Esophagus squamous epithelium (tissue), 5 donors: ENCODE measurements at places on chromosomes 13 and 19. TPM values are rescaled to one million over a fixed set of nuclear protein-coding genes. Genes with fewer than 3 reads are reported as not detected.

DNA sequence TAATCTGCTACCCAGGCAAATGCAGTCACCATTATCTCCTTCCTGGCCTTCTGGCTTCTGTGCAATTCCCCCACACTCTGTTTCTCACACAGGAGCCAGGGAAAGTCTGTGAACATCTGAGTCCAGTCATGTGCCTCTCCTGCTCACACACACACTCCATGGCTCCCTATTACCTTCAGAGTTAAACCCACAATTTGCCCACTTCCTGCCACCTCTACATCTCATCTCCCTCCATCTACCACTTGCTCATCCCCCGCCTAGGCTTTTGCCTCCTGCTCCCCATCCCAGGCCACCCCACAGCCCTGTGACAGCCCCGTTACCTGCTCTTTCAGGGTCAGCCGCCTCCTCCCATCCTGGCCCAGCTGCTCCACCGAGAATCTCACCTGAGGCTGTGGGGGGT is 13.5 kb downstream of the IL12RB1 start:
- H3K27ac ChIP-seq: no peak overlapping the region
- H3K4me3 ChIP-seq: no peak overlapping the region
- no peaks in the 10 kb centered on the region for H3K27me3 ChIP-seq
- no peaks in the 10 kb centered on the region for H3K4me1 ChIP-seq
- DNase-seq: no peak
- no peaks in the 10 kb centered on the region for H3K36me3 ChIP-seq

DNA sequence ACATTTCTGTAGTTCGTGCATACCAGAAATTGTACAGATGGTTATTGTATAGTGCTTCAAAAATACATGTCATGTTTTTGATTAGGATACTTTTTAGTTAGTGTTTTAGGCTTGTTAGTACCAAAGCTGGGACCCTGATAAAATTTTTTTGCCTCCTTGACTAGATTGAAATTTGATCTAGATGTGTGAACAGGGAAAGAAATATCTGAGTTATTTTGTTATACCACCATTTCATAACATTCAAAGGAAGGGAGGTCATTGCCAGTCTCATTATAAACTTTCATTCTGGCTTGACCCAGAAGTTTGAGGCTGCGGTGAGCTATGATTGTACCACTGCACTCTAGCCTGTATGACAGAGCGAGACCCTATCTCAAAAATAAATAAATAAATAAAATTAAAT is 9.0 kb downstream of the LMO7 start:
- no peaks in the 10 kb centered on the region for H3K27me3 ChIP-seq
- no peaks in the 10 kb centered on the region for H3K36me3 ChIP-seq
- H3K4me3 ChIP-seq: no peak overlapping the region
- H3K27ac ChIP-seq: no peak overlapping the region
- no peak for DNase-seq
- no peaks in the 10 kb centered on the region for H3K4me1 ChIP-seq

- H3K4me1 ChIP-seq: no peaks in the 10 kb centered on the region
- H3K4me3 ChIP-seq: no peak overlapping the region
- no peaks in the 10 kb centered on the region for H3K36me3 ChIP-seq
- H3K27ac ChIP-seq: no peak overlapping the region
Observed at GRCh38 chr13:76868371-76868770, 17.8 kb downstream of the KCTD12 start.

GRCh38 chr13:41543664-41544300 is 86.4 kb downstream of the RGCC start:
- no peaks in the 10 kb centered on the region for H3K27me3 ChIP-seq
- no peaks in the 10 kb centered on the region for H3K36me3 ChIP-seq
- no peak for DNase-seq
- H3K4me3 ChIP-seq: no peak overlapping the region
- H3K4me1 ChIP-seq: peaks cover 44% of the 10 kb centered on the region

DNA sequence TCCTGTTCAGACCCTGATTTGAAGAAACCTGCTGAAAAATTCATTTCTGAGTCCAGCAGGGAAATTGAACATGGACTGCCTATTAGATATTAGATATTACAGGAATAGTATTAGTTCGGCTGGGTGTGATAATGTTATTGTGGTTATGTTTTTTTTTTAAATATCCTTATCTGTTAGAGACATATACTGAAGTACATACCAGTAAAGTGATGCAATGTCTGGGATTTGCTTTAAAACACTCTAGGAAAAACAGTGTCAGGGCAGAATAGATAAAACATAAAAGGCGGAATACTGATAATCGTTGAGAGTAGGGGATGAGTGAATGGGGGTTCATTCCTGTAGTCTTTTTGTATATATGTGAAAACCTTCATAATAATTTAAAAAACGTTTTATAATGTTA is 28.7 kb upstream of the AMER2 start:
- DNase-seq: no peak
- no peaks in the 10 kb centered on the region for H3K4me1 ChIP-seq
- no peaks in the 10 kb centered on the region for H3K36me3 ChIP-seq
- H3K4me3 ChIP-seq: no peak overlapping the region

DNA sequence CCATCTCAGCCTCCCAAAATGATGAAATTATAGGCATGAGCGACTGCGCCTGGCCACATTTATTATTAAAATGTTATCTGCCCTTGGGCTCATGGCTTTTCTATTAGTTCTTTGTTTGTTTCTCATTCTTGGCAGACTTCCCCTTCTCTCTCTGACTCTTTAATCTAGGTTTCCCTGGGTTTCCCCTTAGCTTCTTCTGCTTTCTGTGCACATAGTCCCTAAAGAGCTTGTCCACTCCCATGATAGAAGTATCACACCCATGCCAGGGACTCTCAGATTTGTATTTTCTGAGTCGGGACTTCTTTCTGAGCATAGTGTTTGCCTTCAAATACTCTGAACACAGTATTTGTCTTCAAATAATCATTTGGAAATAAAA is 38.6 kb upstream of the ITM2B start:
- no peaks in the 10 kb centered on the region for H3K36me3 ChIP-seq
- no peak for DNase-seq
- H3K4me3 ChIP-seq: no peak overlapping the region
- no peak overlapping the region for H3K27ac ChIP-seq

DNA sequence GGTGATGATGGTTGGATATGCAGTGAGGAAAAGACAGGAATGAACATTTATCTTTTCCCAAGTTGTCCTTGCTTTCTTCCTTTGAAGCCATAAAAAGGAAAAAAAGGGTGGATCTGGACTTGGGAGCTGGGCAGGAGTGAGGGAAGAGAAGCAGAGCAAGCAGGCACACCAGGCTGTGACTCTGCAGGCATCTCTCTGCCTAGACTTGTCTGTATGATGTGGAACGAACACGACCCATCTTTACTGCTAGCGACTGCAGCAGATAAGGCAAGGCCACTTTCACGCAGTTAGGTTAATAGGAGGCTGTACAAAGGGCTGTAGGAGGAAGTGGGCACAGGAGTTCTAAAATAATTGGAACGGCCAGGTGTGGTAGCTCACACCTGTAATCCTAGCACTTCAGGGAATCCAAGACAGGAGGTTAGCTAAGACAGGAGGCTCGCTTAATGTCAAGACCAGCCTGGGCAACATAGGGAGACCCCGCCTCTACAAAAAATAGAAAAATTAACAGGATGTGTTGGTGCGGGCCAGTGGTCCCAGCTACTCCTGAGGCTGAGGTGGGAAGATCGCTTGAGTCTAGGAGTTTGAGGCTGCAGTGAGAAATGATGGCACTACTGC is 961 bp upstream of the URI1 start:
- H3K27me3 ChIP-seq: no peaks in the 10 kb centered on the region
- H3K4me3 ChIP-seq: no peak overlapping the region
- no peak overlapping the region for H3K27ac ChIP-seq
- no peaks in the 10 kb centered on the region for H3K36me3 ChIP-seq

The ANKRD24 gene
- total RNA-seq: 0.19 TPM

The ANKLE1 gene
- 0.57 TPM for total RNA-seq
